Uterine smooth muscle cell (primary cell): ENCODE measurements at places on chromosomes 12 and 14. TPM values are rescaled to one million over a fixed set of nuclear protein-coding genes. Genes with fewer than 3 reads are reported as not detected.

The KRT77 gene
- total RNA-seq: not detected in 2 replicates

The HOXC12 gene
- total RNA-seq: not detected in 2 replicates

The IL23A gene
- total RNA-seq: 0.22 TPM in 1 of 2 replicates, not detected in the other

The AMN gene
- total RNA-seq: 0.22 and 0.50 TPM in 2 replicates

The AQP6 gene
- 0.12 TPM in 1 of 2 replicates, not detected in the other for total RNA-seq

The GYS2 gene
- total RNA-seq: not detected in 2 replicates

The AQP2 gene
- not detected in 2 replicates for total RNA-seq
